ENCODE measurements at places on chromosomes 4 and X.

GRCh38 chr4:138037696-138038095, 204.5 kb downstream of the SLC7A11 start:
- DNase-seq: peak; percentile 74

- no peak for DNase-seq
Measured at GRCh38 chr4:151206241-151207005, 70.5 kb upstream of the PRSS48 start.

DNA sequence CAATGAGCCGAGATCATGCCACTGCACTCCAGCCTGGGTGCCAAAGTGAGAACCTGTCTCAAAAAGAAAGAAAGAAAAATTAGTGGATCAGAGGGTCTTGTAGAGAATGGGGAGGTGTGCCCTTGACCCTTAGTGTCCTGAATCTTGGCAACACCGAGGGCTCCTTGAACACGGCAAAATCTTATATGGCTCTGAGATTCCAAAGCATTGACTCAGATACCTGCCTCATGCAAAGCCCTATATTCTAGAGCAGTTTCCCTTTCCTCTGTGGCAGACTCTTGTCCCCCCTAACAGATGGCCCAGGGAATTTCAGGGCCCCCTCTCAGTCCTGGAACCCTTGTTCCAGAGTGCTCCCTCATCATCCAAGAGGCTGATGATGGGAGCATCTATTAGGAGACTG, 6.8 kb downstream of the CLDN2 start:
- no peak for DNase-seq

DNA sequence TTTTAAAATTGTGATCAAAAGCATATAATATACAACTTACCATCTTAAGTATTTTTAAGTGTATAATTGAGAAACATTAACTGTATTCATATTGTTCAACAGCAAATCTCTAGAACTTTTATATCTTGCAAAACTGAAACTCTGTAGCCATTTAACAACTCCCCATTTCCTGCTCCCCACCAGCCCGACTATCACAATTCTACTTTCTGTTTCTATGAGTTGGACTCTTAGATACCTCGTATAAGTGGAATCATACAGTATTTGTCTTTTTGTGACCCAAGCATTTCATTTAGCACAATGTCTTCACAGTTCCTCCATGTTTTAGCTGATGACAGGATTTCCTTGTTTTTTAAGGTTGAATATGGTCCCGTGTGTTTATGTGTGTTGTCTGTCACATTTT, 106.0 kb downstream of the LRBA start:
- no peak for DNase-seq

DNA sequence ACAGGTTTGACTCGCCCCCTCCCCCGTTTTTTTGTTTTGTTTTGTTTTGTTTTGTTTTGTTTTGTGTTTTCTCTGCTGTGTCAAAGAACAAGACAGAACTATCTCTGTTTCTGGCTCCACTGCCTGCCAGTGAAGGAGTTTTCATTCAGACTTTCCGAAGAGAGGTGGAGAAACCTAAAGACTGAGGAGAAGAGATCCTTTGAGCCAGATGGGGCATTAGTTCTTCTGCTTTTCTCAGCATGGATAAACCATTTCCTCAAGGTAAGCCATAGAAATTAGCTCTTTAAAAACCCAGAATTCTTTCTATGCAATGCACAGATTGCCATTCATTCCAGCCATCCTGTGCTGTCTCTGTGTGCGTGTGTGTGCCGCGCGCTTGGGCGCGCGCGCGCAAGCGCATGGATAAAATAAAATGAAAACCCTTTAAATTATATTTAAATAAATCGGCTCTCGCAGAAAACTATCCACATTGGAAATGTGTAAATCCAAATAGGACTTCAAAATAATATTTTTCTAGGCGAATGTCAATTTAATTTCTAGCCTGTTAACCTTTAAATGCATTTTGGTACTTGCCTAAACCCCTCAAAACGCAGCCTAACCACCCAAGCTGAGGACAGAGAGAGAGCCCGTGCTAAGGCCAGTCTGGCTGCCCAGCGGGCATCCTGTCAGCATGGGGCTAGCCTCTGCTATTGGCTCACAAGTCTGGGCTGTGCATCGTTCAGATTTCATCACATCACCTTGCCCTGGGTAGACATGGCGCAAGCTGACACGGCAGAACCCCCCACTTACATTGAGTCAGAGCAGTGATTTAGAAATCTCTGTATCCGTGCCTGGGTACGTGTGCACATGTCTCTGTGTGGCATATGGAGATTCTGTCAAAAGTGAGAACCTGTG, 113.0 kb upstream of the VAMP7 start:
- DNase-seq: peak; percentile 59

Data from GM23248 (cell line).